ENCODE measurements at places on chromosomes 7 and 10.

- no peak for DNase-seq
These were observed 40.9 kb upstream of the MET start for GRCh38 chr7:116630932-116631671.

DNA sequence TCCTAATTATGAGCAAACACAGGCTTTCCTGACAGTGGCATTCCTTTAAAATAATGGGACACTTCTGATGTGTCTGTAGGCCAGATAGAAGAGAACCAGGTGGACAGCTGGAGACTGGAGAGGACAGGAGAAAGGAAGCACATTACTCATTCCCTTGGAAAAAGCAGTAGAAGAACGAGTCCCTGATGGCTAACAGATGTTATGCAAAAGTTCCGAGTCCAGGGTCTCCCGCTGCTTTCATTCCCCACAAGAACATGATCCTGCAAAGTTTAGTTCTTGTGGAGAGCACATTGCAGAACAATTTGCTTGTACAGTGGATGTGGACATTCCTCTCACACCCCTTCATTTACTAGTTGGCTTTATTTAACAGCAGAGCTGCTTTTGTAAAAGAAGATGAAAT lies 137.6 kb downstream of the GPAM start:
- no peak for DNase-seq

- no peak for DNase-seq
These were observed 252.7 kb upstream of the PTER start for GRCh38 chr10:16184096-16184597.

DNA sequence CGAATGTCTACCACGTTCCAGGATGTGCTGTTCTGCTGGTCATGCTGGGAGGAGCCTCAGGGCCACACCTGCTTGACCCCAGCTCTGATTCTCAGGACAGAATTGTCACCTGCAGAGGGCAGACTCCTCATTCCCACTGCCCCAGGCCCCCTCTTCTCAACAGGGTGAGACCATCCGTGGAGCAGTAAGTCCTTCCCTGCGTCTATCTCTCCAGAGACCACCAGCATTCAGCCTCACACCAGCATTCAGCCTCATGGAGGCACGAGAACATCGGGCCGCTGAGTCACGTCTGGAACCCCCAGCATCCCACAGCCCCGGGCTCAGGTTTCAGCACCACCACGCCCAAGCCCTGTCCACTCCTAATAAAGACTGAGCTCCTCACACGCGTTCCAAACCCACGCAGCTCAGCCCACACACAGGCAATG lies 273.4 kb downstream of the DIP2C start:
- no peak for DNase-seq

DNA sequence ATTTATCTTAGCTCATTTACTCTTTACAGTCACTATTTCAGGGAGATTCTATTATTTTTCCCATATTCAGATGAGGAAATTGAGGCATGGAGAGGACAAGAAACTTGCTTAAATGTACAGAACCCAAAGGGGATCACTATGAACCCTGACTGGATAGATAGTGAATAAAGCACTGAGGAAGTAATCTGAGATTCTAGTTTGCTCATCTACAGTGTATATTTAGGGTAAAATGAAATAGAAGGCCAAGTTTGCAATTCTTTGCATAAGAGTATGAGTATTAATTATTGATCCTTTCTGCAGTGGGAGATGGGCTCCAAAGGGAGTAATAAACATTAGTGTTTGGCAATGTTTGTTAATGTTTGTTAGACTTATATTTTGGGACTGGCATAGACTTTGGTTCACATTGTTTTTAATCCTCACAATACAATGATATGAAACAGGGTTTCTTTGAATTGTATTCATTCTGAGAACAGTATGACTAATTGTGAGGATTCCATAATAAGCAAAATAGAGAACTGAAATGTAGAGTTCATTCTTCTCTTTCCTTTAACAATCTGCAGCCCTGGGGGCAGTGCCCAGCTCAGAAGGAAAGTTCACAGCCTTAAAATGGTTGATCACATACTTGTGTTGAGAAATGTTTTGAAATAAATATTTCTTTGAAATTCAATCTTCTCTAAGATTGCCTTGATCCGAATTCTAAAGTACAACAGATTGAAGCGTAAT lies 131.0 kb upstream of the ZNF804B start:
- DNase-seq: no peak

DNA sequence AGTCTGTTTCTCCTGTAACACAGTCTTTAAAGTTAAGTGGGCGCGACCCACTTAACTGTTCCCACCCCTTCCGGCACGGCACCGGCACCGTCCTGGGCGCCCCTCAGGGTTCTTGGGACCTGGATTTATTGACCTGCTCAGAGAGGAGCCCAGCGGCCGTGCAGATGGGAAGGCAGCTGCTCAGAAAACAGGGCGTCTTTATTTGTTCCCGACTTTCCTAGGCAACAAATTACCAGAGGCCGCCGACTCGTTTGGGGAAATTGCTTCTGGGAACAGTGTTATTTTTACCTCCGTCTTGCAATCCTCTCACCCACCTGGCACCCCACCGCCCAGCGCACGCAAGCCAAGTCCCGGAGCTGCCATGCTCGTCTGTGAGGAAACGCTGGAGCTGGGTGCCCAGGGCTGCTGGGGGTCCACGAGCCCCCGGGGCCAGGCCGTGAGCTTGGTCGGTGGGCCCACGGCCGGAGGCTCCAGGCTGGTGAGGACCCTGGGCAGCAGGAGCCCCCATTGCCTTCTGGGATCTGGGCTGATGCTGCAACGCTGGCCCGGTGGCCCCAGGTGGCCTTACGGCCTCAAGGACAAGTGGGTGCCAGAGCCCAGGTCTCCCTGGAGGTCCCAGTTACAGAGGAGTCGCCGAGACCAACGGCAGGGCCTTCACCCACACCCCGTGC lies 14.9 kb upstream of the ADGRA1 start:
- no peak for DNase-seq

All from NCI-H226 (cell line).